Activated CD4-positive, alpha-beta T cell treated with anti-CD3 and anti-CD28 coated beads, Interleukin-2, amount 50 U/mL, for 4 hours (primary cell): ENCODE measurements at places on chromosomes 6 and 20.

DNA sequence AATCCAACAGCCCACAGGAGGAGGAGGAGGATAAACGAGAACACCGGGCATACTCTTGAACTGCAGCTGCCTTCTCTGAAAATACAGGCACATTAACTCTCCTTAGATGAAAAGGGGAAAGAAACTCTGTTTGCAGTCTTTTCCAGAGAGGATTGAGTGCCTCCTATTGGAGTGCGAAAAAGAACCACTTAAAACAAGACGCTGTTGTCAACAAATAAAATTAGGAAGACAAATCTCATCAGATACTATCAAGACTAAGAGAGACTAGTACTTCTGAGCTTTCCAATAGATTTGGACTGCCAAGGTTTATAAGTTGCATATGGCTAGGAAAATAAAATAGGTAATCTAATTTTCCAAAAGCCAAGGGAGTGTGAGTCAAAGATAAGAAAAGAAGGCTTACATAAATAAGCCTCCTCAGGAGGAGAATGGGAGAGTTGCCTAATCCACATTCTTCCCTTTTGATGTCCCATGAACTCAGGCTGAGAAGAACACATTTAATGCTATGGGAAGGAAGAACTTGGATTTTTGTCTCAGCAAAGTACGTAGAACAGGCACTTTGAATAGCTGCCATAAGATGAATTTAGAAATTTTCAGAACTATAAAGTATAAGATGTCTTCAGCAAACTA is 154.7 kb downstream of the ARHGAP18 start:
- no peak for DNase-seq

GRCh38 chr20:14219801-14220461 is 117.5 kb downstream of the FLRT3 start:
- no peak for DNase-seq

DNA sequence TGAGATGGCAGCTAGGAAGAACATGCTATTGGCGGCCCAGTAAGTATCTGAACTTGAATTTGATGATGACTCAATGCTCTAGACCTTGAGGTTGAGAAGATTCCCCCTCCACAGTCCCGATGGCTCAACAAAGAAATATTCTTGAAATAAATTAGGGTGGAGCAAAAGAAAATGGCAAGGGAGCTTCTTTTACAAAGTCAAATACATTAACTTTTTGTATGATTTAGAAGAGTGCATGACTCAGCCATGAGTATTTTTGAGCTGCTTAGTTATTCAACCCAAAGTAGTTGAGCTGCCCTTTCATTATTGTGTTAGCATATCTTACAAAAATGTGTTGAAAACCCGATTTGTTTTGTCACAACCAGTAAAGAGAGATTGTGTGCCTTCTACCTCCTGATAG is 7.6 kb downstream of the TFAP2C start:
- DNase-seq = no peak

GRCh38 chr20:731891-732560 is 36.3 kb downstream of the SLC52A3 start:
- DNase-seq = no peak

DNA sequence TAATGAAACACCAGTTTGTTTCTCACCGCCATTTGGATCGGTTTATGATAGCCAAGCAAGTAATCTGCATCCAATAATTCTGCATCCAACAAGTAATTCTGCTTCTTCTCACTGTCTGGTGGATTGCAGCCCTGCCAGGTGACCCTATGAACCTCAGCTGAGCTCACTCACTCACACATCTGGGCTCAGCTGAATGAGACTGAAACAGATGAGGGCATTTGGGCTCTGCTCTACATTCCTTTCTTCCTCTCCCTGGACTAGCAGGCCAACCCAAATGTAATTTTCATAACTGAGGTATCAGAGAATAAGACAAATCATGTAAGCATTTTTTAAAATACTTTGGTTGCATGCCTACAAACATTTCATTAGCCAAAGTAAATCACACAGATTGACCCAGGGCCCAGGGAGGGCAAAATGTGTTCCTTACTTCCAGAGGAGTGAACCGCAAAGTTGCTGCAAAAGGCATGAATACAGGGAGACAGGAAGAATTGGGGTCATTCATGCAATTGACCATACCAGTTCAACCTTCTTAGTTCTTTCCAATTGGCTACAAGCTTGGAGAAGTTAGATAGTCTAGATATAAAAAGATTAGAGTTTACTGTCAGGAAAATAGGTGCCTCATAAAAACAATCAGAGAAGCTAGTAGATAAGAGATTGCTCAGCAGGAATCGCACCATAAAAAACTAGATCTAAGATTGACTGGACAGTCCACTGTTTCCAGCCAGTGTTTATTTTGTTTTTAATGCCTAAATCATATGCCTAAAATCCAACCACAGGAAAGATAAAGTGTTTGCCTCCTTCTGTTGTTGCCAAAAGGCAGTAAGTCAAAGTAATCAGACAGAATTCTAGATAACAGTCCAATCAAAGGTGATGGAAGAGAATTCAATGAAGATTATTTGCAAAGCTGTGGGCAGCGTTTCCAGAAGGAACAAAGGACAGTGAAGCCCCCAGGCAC is 43.7 kb downstream of the CBLN4 start:
- DNase-seq = no peak

DNA sequence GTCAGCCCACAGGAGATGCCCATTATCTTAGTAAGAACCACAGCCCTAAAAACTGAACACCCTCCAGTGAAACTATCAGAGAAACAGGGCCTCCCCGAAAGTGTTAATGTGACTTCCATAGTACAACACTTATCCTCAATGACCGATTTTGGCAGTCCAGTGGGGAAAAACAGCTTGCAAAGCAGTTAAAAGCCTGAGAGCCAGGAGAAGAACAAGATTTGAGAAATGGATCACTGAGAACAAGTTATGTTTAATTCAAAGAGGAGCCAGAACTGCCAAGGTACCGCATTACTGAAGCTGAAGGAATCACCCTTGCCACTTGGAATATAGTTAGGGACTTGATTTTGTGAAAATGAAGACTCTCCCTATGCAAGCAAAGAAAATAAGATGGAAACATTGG is 236.9 kb downstream of the QKI start:
- DNase-seq = no peak

GRCh38 chr6:44338228-44339122 is 4.0 kb upstream of the SPATS1 start:
- DNase-seq = peak; percentile 65

DNA sequence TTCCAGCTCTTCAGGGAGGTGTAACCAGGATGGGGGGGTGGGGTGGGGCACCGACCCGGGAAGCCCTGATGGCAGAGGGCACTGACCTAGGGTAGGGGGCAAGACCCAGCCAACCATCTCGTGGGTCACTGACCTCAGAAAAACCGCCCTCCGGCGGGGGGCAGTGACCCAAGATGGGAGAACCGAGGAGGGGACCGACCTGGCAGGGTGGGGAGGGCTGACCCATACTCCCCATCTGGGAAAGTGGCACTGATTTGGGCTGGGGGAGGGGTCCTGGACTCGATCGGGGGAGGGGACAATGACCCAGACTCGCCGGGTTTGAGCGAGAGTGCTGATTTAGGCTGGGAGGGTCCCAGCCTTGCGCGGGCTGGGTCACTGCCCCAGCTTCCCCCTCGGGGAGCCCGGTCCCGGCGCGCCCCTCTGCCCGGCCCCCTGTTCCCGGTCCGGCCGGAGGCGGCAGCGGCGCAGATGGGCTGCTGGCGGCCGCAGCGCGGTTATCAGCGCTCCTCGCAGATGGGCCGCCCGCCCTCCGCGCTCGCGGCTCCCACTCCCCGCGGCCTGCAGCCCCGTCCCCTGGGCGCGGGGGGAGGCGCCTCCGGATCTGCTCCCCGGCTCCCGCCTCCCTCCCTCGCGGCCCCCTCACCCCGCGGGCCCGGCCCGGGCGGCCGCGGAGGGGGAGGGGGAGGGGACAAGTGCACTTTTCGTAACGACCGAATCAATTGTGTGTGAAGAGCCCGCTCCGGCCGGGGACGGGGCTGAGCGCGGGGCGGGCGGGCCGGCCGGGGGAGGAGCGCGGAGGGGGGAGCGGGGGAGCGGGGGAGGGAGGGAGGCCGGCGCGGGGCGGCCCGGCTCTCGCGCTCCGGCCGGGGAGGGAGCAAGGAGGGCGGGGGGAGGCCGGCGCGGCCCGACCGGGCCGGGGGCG is 2.2 kb downstream of the NOL4L start:
- DNase-seq = no peak

- no peak for DNase-seq
These were observed 631.1 kb downstream of the KIF16B start for GRCh38 chr20:15942130-15942529.

GRCh38 chr20:10636326-10636818 is 37.4 kb downstream of the JAG1 start:
- DNase-seq = no peak

DNA sequence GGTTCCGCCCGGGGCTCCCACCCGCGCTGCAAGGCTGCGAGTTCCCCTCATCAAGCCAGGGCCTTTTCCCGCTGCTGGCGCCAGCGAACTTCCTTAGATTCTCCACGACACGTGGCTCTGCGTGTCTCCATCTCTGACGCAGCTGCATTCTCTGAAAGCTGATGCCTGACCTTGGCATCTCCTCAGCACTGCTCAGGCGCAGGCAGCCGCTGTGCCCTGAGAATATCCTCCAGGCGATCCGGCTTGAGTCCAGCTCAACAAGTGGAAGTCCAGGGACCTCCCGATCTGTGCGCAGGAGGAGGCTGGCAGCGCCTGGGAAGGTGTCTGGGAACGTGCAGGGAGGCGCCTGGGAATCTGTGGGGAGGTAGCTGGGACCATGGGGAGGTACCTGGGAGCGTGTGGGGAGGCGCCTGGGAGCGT is 171.2 kb upstream of the THBS2 start:
- no peak for DNase-seq

DNA sequence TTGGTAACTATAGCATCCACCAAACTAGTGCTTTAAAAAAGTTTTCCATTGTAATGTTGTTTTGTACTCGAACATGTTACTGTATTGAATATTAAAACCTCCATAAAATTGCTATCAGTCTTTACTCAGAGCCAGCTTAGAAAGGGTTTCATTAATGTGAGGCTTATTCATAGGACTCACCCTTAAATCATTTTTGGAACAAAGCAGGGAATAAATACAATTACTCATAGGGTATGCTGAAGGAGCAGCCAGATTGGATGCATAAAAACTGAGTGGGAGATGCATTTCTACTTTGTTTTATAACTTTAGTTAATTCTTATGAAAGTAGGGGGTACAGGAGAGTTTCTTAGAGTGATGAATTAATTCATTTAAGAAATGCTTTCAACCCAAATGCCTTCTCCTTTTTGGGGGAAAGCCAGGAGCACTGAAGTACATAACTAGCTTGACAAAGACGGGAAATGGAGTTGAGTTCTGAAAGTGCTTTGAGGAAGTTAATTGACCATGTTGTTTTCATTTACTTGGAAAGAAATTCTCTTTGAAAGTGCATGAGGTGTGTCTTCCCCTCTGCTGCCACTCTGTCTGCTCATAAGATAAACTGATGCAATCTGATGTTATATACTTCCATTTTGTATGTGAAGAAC is 90.3 kb downstream of the RNF144B start:
- no peak for DNase-seq

DNA sequence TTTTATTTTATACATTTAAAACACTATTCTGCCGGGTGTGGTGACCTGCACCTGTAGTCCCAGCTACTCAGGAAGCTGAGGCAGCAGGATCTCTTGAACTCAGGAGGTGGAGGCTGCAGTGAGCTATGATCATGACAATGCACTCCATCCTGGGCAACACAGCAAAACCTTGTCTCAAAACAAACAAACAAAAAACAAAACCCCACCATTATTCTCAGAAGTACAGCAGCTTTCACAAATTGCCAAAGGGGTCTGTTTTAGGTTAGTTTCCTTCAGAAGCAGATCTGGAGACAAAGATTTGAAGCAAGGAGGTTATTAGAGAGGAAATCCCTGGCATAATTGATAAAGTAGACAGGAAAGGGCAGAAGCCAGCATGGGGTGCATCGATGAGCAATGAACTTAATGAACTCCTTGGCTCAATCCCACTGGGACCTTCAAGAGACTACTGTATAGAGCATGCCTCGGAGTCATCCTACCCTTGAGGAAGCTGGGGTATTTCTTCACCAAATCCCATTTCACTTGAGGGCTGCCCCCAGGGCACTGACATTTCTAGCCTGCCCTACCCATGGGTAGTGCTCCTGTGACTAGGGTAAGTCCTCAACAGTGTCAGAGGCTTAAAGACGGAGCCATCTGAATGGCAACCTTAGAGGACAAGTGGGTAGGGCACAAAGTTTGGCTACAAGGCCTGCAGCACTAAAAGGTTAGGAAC is 43.2 kb upstream of the DDR1 start:
- DNase-seq = no peak

DNA sequence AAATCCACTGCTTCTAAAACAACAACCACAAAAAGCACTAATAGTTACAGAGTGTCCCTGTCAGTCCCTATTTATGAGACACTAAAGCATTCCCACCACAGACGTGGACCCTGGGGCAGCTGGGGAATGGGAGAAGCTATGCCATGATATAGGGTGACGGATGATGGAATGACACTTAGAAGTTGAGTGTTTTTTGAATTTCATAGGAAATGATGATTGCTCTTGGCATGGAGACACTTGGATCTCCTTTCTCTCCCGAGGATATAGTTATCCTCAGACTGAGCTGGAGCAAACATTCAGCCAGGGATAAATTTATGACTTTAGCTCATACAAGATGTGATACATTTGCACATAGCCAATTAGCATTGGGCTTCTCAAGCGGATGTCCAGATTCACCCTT is 151.2 kb downstream of the EDN3 start:
- DNase-seq = no peak

GRCh38 chr6:113049190-113049589 is 702.1 kb downstream of the RFPL4B start:
- DNase-seq = no peak

- DNase-seq = no peak
These were observed 139.9 kb downstream of the COL9A1 start for GRCh38 chr6:70162972-70163371.

GRCh38 chr6:43391440-43392031 is 22.1 kb upstream of the ZNF318 start:
- peak; percentile 13 for DNase-seq

- no peak for DNase-seq
These were observed 907.6 kb downstream of the TFAP2A start for GRCh38 chr6:9507136-9507895.

GRCh38 chr6:111943266-111943665 is 70.0 kb upstream of the FYN start:
- no peak for DNase-seq

DNA sequence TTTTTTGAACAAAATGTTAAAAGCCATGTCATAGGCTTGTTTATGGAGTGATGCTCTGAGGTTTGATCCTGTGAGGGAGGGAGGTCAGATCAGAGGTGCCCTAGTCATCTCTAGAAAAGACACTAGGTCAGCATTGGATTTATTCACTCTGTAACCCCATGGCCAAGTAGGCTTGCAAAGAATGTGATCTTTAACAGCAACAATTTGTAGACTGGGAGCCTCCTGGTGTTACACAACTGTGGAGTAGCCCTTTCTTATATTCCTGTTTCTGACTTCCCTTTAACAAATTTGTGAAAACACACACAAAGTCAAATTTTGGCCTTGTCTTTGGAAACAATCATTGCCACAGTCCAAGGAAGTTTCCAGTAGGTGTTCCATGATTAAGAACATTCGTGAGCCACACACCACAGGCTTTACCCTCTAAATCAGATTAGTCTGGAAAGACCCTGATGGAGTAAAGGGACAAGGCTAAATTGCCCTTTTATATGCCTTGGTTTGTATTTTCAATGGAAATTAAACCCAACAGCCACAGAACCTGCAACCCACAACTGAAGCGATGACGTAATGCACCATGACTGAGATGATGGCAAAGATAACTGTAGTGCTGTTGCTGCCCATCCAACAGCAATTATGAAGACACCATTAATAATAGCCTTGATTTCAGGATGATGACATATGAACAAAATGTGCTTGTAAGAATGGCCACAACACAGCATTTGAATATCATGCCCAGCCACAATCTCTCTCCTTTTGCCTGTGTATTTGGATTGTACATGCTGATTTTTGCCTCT is 22.1 kb downstream of the SCP2D1 start:
- DNase-seq = no peak
